ENCODE measurements at places on chromosomes 6 and 20.

- DNase-seq = no peak
These were observed 24.1 kb upstream of the SULF2 start for GRCh38 chr20:47809161-47809960.

GRCh38 chr6:63805808-63806572, 170.4 kb downstream of the PHF3 start:
- peak; percentile 29 for DNase-seq

- DNase-seq = no peak
These were observed 22.8 kb upstream of the OCSTAMP start for GRCh38 chr20:46573234-46573633.

DNA sequence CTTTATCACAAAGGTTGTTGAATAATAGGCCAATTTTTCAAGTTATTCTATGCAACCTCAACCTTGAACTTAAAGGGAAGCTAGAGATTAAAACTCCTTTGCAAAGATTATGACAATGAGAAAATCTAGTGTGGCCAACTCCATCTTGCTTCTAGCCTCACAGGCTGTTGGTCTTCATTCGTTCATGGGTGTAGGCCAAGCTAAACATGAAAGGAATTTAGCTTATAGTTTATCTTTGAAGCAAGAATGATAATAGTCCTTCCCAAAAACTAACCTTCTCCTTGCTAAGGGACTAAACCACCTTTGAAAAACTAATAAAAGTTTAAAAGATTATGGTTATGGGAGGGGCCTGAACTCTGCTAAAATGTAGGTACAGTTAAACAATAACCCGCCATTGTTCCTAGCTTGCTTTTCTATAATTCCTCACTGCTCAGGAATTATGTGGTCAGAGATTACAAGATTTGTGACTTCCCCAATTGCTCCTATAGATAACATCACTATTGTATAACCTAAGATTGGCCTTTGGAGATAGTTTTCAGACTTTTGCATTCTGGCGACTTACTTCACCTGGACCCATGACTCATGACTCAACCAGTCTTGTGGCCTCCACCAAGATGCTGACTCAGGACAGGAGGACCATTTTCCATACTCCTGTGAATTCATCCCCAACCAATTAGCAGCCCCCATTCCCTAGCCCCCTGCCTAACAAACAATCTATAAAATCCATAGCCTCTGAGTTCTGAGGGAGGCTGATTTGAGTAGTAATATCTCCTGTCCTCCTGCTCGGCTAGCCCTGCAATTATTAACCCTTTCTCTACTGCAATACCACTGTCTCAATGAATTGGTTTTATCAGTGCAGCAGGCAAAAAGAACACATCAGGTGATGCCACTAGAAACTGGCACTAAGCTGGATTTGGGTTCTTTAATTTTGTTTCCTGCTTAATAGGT, 154.5 kb downstream of the CD83 start:
- no peak for DNase-seq

GRCh38 chr6:84258268-84258667, 30.8 kb upstream of the CEP162 start:
- DNase-seq = no peak

GRCh38 chr20:17941087-17941825, 27.3 kb downstream of the SNX5 start:
- no peak for DNase-seq

DNA sequence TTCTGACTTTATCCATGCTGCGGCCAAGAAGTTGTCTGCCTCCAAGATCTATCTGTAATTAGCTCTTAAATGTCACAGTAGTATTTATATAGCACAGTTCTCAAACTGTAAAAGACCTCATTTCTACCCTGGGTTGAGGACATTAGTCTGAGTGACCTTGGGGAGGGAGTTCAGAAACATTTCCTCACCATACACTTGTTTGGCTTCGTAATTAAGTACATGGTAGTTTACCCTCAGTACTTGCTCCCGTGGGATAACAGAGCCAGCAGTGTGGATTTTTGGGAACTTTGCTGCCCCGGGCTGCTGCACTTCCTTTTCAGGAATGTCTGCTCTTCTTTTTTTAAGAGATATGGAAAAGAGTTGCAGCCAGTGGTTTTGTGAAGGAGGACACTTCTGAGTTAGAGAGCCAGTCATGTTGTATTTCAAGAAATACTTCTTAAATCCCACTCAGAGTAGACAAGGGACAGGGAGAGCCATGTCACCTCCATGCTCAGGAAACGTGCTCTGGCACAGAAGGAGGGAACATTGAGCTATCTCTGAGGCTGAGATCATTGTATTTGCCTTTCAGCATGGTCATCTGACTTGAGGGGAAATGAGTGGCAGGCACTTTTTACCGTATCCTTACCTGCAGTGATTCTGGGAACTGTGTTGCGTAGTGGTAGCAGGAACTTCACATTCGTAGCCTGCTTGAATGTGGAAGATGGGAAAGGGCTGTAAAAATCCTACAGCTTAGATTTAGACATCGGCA, 33.6 kb downstream of the RPRD1B start:
- DNase-seq = no peak

GRCh38 chr20:39738651-39739050, 776.5 kb downstream of the DHX35 start:
- DNase-seq = no peak

GRCh38 chr20:6709910-6710595, 57.4 kb upstream of the BMP2 start:
- no peak for DNase-seq

GRCh38 chr6:148583631-148584030, 163.2 kb upstream of the UST start:
- no peak for DNase-seq

DNA sequence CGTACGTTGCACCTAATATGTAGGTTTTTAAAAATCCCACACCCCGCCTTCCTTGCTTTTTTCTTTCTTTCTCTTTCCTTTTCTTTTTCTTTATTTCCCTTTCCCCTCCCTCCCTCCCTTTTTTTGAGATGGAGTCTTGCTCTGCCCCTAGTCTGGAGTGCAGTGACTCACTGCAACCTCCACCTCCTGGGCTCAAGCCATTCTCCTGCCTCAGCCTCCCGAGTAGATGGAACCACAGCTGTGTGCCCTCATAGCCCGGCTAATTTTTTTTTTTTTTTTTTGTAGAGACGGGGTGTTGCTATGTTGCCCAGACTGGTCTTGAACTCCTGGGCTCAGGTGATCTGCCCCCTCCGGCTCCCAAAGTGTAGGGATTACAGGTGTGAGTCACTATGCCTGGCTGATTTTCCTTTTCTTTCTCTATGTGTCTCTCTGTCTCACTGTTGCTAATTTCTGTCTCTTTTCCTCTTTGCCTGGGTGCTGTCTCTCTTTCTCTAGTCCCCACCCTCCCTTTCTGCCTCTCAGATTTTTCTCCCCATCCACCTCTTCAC, 61.2 kb downstream of the SRC start:
- no peak for DNase-seq

GRCh38 chr20:51164731-51165130, 141.8 kb upstream of the KCNG1 start:
- no peak for DNase-seq
